Activated naive CD4-positive, alpha-beta T cell treated with anti-CD3 and anti-CD28 coated beads, Interleukin-2, amount 10 ng/mL, durations not matched to agents 7 days and 5 days (primary cell): ENCODE measurements at places on chromosomes 16 and 17.

DNA sequence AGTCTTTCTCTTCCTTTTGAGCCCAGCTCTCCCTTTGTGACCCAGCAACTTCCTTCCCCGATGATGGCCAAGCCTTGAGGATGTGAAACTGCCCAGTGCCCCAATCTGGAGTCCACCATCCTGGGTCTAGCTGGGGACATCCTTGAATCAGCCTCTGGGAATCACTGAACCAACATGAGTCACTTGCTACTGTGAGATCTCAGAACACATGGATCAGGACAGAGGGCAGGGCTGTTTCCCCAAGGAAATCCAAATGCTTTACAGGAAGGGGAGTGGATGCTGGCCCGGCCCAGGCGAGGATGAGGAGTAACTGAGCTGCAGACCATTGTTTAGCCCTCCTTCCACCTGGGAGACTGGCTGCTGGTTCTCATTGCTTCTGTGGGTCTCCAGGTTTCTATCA lies 547.6 kb downstream of the WWOX start:
- DNase-seq, result no peak

DNA sequence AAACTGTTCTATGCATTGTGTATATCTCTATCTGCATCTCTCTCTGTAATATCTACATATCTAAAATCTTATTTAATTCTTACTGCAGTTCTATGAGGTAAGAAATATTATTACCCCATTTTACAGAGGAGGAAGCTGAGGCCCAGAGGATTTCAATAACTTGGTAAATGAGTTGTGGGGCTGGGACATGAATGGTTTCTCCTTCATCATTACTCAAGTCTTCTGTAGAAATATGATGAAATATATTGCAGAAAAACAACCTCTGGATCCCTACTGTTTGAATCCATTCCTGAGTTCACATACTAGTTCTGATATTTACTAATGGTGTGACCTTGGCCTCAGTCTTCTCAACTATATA lies 45.5 kb upstream of the NLK start:
- DNase-seq, result no peak

DNA sequence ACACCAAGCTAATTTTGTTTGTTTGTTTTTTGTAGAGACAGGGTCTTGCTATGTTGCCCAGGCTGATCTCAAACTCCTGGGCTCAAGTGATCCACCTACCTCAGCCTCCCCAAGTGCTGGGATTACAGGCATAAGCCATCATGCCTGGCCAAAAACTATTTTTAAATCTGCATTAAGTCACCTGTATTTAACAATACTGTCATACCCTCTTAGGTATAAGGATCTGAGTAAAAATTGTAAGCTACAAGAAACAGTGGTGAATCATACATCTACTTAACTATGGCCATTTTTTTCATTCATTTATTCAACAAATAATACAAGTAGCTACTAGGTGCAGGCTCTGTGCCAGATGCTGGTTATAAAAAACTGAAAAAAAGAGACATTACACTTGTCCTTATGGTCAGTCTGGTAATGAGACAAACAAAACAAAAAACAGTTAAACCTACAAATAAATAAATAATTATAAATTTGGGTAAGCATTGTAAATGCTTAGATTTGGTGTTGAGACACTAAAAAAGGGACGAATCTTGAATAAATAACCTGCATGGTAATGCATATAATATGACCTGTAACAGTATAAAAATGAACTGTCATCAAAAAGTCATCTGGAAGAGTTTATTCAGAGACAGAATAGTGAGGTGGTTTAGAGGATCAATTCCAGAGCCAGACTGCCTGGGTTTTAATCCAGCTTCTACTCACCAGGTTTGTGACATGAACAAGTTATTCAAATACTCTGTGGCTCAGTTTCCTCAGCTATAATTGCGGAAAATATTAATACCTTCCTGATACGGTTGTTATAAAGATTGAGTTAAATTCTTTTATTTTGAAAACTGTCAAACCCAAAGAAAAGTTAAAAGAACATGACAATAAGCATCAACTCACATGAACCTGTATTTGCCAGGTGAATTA lies 26.8 kb downstream of the BRIP1 start:
- DNase-seq, result no peak

DNA sequence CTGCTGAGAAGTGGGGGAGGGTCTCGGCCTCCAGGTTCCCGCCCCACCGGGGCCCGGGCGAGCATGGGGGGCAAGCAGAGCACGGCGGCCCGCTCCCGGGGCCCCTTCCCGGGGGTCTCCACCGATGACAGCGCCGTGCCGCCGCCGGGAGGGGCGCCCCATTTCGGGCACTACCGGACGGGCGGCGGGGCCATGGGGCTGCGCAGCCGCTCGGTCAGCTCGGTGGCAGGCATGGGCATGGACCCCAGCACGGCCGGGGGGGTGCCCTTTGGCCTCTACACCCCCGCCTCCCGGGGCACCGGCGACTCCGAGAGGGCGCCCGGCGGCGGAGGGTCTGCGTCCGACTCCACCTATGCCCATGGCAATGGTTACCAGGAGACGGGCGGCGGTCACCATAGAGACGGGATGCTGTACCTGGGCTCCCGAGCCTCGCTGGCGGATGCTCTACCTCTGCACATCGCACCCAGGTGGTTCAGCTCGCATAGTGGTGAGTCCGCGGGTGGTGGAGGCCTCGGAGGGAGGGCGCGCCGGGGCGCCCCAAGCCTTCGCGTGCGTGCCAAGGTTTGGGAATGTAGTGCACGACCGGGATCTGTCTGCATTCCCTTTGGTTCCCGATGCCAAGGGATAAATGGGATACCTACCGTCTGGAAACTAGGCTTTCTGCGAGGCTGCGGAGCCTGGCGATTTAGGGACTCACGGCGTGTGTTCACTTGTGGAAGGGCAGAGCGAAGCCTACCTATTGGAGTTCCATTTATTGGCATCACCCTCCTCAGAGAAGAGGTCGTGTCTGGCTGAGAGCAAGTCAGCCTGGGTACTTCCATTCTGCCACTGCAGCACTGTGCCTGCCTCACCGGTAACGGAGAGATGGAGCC lies 1.0 kb downstream of the ZNRF1 start:
- DNase-seq, result peak; percentile 80

GRCh38 chr17:71748872-71749271 lies 371.9 kb upstream of the SOX9 start:
- DNase-seq, result no peak

GRCh38 chr17:78174346-78174869 lies 6.0 kb downstream of the SYNGR2 start:
- no peak for DNase-seq

DNA sequence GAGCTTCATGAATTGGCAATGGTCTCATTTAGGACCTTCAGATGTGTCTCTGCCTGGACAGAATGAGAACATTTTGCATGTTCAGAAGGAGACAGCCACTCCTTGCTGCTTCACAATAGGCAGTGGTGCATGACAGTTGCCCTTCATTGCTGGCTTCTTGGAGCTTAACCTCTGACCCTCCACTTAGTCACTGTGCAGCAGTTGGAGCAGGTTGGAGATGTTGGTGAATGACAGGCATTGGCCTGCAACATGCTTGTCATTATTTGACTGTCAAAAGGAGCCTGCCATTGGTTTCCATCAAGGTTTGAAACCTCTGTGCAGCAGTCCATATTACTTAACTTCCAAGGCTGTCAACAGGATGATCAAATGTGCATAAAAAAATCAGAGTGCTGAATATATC lies 22.7 kb downstream of the FTO start:
- no peak for DNase-seq

DNA sequence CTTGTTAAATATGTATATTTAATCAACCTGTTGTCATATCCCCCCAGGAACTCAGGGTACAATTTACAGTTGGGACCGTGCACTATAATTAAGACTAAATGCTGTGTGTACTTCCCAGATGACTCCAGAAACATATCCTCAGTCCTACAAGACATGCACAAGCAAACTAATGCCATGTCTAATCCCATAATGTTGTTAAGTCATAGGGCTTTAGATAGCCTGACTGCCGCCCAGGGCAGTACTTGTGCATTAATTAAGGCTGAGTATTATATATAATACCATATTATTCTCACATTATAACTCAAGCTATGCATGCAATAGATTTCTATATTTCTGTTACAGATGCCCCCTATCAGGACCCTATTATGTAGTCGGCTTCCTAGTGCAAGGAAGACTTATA lies 20.1 kb upstream of the CPHXL start:
- no peak for DNase-seq

GRCh38 chr16:88005181-88005581 lies 53.9 kb downstream of the BANP start:
- DNase-seq, result no peak

DNA sequence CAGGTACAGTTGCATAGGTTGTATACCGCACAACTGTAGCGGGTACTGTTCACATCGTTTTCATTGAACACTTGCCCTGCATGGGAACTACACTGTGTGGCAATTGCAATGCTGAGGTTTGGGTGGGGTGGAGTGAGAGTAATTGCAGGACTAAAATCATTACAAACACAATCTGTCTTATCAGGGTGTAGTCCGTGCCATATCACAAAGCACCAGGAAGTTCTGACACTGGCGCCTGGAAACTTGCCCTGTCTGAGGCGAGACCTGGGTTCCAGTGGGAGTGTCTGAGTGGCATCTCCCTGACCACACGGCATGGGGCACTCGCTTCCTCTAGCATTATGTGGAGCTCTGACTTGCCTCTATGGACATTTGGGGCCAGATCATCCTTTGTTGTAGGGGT lies 153.4 kb downstream of the RGS9 start:
- DNase-seq, result no peak

GRCh38 chr16:51062039-51062438 lies 89.0 kb downstream of the SALL1 start:
- DNase-seq, result no peak

- DNase-seq, result no peak
Observed at GRCh38 chr17:35449371-35449931, 885 bp upstream of the SLFN13 start.

GRCh38 chr16:53087101-53087500 lies 32.3 kb downstream of the CHD9 start:
- no peak for DNase-seq

DNA sequence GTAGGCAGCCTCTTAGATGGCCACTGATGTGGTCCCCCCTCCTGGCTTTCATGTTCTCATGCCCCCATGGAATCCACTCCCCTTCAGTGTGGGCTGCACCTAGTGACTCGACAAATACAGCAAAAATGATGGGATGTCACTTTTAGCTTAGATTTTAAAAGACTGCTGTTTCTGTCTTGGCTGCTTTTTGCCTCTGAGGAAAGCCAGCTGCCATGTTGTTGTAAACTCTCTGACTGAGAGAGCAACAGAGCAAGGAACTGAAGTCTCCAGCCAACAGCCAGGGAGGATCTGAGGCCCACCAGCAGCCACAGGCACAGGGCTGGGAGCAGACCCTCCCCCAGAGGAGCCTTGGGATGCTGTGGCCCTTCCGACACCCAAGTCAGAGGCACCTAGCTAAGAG lies 60.6 kb upstream of the MARCHF10 start:
- DNase-seq, result no peak

- DNase-seq, result no peak
Observed at GRCh38 chr17:34068571-34068970, 186.5 kb upstream of the CCL2 start.

GRCh38 chr16:80725566-80726162 lies 78.7 kb downstream of the CDYL2 start:
- DNase-seq, result no peak

- DNase-seq, result peak; percentile 80
Observed at GRCh38 chr16:28317040-28317880, 24.9 kb downstream of the SBK1 start.

- DNase-seq, result no peak
Observed at GRCh38 chr17:44192750-44193149, 6.0 kb downstream of the TMUB2 start.

GRCh38 chr16:57513371-57514102 lies 22.8 kb downstream of the CCDC102A start:
- no peak for DNase-seq

DNA sequence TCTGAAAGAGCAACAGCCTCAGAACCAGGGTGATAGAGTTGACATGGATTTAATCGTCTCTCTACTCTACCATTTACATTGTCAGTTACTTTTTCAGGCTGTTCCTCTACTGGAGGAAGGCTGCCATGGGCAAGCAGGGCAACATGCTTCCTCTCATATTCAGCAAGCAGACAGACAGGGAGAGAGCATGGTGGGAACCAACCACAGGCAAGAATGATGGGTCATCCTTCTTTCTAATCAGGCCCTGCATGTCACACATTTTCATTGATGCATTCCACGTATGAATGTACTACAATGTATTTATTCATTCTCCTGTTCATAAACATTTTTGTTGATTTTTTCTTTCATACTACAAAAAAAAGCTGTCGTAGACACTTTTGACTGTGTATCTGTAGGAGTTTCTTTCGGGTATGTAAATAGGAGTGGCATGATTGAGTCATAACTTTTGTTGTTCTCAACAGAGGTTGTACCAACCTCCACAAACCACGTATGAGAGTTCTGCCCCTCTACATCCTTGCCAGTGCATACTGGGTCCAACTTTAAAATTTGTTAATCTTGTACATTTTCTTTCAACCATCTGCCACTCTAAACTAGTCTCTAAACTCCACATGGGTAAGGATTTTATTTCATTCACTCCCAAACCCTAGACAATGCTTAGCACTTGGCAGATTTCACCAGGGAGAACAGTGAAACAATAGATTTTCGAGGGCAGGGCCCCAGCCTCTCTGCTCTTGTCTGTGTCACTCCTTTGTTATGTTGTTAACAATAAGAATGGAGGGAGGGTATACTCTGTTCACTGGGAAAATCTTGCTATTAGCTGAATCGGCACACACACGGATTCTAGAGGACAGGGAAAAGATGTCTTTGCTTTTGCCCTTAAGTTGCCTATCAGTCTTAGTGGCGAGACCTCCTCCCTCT lies 58.7 kb downstream of the CMC2 start:
- no peak for DNase-seq

GRCh38 chr16:28063591-28064061 lies at the start of gene GSG1L:
GSG1L (minus strand) TSS chr16:28063714; CDS start chr16:28063424, 290 bp downstream.
- peak; percentile 28 for DNase-seq

DNA sequence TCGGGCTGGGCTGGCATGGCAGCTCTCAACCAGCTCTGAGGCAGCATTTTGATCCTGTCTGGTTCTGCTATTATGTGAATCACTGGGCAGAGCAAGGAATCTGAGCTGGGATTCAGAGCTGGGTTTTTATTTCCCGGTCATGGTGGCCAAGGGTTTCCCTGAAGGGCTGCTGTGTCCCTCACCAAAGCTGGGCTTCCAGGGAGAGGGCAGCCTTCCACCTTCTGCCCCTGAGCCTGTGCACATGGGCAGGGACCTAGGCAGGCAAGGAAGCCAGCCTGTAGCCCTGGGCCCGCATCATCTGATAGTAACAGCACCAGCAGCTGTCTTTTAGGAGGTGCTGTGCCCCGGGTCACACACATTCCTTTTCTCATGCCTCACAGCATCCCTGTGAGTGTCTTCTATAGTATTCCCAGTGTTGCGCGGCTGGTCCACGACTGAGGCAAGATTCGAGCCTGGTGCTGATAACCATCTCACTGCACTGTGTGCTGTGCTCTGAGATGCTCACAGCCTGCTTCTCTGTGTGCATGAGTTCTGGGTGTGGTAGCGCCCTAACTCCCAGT lies 85.3 kb upstream of the PLCG2 start:
- DNase-seq, result no peak
